ENCODE measurements at places on chromosomes 12 and 14.
A peak's percentile ranks its signal among the peaks of the same experiment; 100 is the strongest.

DNA sequence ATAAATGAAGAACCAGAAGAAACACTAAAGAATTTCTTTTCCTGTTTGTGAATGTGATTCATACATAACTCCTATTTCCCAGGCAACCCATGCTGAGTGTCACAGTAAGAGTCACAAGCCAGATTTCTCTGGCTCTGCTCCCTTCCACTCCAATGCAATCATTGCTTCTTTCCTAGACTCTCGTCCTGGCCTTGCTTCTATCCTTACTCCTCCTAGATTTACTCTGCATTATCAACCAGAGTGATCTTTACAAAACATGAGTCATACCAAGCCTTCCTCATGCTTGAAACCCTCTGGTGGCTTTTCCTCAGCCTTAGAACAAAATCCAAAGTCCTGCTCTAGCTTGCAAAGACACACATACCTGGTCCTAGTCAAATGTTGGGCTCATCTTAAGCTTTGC is 13.3 kb downstream of the IL22 start:
- DNase-seq = peak; percentile 84

DNA sequence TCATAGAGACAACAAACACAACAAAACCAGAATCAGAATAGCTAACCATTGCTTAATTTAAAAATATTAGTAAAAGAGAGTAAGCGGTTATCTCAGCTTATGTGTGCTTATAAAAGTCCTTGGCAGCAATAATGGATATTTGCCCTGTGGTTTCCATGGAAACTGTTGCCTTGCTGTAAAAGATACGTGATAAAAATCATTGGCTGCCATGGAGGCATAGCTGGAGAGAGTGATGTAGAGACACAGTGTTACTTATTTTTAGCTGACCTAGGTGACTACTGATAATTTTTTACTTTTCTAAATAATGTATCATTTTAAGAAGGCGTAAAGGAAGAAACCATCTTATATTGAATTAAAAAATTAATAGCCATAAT is 92.9 kb downstream of the ERC1 start:
- peak; percentile 33 for DNase-seq

GRCh38 chr12:25590011-25590721 is 37.1 kb upstream of the LMNTD1 start:
- no peak for DNase-seq

DNA sequence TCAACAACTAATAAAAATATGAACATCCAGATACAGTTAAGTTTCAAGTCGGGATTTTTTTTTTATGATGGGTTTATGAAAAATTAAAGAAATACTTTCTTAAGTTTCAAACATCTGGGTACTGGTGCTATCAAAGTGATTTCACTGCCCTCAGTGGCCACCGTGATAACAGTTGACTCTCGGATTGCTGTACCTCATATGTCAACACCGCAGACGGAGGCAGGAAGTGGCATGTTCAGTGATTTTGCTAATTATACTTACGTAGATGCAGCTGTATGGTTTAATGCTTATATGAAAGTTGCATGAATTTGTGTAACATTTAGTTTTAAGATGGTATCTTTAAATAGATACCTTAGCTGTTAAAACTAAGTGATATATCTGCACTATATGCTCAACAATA is 20.8 kb upstream of the FBLN5 start:
- no peak for DNase-seq

DNA sequence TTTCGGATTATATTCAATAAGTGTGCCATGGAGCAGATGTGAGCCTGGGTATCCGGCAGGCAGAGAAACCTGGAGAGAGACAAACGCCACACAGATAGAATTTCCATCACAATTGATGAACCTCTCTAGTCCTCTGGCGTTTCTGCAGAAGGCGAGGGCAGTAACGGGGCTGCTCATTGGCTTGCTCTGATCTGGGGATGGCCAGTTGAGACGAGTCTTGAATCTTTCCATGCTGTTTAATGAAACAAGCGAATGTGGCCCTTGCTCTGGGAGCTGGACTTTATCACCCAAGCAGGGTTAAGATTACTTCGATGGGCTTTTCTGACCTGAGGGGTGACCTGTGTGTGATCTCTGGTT is 42.4 kb upstream of the CLMN start:
- no peak for DNase-seq

DNA sequence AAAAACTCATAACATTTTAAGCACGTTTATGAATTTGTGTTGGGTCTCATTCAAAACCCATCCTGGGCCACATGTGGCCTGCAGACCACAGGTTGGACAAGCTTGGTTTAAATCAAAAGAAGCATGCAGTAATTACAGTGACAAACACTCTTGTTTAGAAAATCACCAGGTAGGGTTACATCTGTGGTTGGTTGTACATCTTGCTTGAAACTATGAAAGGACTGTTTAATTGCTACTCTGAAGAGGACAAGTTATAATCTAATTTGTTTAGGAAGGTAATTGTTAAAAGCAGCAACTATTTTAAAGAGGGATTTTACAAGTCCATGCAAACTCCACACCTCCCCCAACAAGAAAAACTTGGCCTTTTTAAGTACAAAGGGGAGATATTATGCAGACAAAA is 4.0 kb downstream of the TRIP11 start:
- DNase-seq = no peak

- peak; percentile 50 for DNase-seq
Measured at GRCh38 chr14:100383727-100384158, 60.6 kb downstream of the SLC25A47 start.

DNA sequence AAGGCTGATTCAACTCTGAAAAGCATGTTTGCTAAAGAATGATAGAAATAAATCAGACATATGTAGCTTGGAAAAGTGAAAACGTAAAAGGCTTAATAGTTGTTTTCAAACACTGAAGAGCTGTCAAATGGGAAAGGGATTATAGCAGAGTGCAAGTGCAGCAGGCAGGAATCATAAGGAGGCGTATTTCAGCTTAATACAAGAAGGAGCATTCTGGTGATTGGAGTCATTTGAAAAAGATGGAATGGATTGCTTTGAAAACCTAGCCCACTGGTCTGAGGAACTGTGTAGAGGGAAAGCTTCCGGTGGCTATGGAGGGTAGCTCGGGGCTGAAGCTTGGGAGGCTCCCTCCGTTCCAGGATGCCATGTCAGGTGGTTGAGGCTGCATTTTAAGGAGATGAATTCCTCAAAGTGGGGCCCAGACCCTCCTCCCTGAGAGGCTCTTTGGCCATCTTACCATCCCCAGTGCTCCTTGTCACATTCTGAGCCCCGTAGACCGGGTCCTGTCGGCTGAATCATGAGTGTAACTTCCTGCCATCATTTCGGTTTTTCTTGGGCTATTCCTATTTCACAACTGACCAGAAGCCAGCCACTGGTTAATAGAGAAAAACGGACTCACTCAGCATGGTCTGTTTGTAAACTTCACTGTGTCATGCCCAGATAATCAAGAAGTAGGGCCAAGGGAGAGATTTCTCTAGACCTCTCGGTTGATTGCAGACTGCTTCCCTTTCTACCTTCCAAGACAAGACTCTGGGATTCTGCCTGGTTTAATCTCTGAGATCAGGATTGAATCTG is 6.5 kb downstream of the WNT5B start:
- DNase-seq = no peak

GRCh38 chr14:86501611-86502010 is 971.7 kb downstream of the FLRT2 start:
- no peak for DNase-seq
